Activated T-cell treated with anti-CD3 and anti-CD28 coated beads for 1 hour (primary cell): ENCODE measurements at places on chromosomes 2 and 18.

GRCh38 chr18:45777393-45777792, 48.1 kb upstream of the SIGLEC15 start:
- no peak for DNase-seq

- no peak for DNase-seq
Measured at GRCh38 chr2:145771525-145771924, 1251.6 kb upstream of the ZEB2 start.

DNA sequence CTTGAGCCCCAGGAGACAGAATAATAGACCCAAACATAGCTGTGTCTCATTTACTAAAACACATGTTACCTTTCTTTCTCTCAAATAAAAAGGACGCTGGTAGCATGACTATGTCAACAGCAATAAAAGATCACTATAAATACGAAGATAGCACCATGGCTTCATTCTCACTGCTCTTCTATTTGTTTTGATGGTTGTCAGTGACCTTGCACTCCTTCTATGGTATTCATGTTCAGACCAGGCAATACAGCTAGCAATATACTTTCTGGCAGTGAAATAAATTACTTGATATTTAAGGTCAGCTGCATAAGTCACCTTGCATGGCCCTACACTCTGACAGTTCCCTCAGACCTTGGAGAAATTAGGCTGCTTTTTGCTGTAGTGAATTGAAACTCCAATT, 263.2 kb upstream of the CDH7 start:
- DNase-seq: no peak

DNA sequence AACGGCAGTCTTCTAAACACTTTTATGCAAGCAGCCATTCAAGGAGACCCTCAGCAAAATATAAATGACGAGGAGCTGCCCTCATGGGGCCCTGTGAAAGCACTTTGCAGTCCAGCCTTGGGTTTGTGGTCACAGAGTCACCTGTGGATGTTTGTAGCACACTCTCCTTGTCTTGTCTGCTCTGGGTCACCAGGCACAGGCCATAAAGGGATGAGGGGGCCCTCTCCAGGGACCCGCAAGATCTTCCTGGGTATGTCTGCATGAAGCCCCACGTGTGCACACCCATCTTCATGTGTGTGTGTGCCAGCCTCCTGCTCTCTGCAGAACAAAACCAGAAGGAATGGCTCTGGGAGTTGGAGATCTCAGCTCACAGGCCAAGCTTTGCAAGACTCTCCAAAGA, 36.2 kb downstream of the ATOH8 start:
- no peak for DNase-seq

DNA sequence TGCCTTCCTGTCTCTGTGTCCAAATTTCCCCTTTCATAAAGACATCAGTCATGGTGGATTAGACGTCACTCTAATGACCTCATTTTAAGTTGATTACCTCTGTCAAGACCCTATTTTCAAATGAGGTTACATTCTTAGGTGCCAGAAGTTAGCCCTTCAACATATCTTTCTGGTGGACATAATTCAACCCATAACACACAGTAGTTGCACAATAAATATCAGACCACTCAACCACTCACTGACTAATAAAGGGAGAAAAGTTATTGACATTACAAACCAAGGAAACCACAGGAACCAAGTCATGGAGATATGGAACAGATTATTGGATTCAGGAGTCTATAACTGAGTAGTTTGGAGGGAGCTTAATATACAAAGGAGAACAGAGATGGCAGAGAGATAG, 377.4 kb upstream of the ACVR2A start:
- DNase-seq: no peak

DNA sequence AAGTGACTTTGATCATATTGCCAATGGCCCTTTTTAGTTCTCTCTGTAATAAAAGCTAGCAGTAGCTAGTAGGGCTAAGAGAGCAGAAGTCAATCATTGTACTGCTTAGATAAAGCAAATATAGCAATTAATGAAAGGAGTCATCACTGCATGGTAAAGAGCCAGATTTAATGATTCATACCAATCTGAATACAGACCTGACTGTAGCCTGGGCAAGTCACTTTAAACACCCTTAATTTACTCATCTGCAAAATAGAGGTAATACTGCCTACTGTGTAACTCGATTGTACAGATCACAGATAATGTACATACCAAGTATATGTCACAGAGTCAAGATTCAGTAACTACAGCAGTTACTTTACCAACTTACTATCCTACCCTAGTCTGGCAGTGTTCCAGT, 63.6 kb downstream of the ASXL2 start:
- DNase-seq: no peak
